Stimulated activated CD4-positive, alpha-beta T cell treated with anti-CD3 and anti-CD28 coated beads, Interleukin-1b, Interleukin-23, amount 100 ng/mL, for 1 hour (primary cell): ENCODE measurements at places on chromosomes 4 and X.

- DNase-seq = no peak
These were observed 704 bp downstream of the FAM3A start for GRCh38 chrX:154515090-154515965.

DNA sequence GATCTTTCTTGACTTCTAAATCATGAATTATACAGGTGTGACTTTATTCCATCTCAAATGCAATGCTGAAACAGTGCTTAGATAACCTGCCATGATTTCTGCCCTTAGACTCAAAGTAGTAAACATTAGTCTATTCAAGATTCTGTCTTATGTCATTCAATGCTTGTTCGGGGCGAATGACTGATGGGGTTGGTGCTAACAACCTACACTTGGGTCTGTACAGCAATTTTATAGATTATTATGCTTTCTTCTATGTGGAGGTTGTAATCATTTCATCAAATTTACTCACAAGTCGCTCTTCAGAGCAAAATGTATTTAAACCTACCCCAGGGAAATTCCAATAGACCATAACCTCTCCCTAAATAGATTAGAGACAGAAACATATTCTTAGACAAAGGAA lies 1021.5 kb upstream of the GRID2 start:
- DNase-seq = no peak

- DNase-seq = no peak
These were observed 29.3 kb upstream of the ABCG2 start for GRCh38 chr4:88187766-88188165.

GRCh38 chr4:117479673-117480072 lies 394.3 kb upstream of the TRAM1L1 start:
- no peak for DNase-seq

GRCh38 chr4:156811963-156812362 lies 159.6 kb downstream of the PDGFC start:
- no peak for DNase-seq

DNA sequence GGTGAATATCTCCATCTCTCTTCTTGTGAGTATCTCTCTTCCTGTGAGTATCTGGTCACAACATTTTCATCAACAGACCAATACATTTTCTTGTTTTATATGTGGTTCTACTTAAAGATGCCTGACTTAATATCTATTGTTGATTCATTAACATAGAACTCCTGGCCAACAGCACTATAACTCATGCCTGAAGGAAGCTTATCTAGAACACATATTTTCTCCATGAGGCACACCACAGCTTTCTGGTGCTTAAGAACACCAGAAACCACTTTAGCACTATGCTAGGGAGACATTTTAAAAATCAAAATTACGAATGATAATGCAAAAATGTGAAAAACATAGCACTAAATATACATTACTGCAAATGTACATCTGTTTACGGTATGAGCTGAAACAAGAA lies 190.4 kb downstream of the GABRB1 start:
- DNase-seq = no peak

- no peak for DNase-seq
These were observed 19.7 kb downstream of the PRIMPOL start for GRCh38 chr4:184669251-184669650.

DNA sequence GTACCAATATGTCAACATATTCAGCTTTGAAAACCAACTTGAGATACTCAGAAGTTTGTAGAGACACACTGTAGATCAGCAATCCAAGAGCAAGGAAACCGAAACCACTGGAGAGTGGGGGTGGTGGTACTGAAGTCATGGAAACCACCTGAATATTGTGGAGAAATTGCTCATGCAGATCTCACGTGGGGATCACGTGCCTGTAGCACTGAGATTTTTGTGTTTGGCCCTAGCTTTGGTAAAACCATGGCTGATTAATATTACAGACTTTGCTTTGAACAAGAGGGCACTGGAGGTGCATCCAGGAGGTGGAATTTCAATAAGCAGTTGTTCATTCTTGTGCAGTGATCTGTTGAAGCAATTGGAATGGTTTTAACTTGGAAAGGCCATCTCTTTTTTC lies 47.2 kb downstream of the GBA3 start:
- no peak for DNase-seq

- DNase-seq = no peak
These were observed 8.0 kb downstream of the APLN start for GRCh38 chrX:129646566-129647417.

GRCh38 chr4:75881476-75881875 lies 20.8 kb downstream of the PPEF2 start:
- DNase-seq = no peak

GRCh38 chr4:16707874-16708273 lies 190.6 kb downstream of the LDB2 start:
- DNase-seq = no peak
